ENCODE measurements at places on chromosomes 6 and 20.
A peak's percentile ranks its signal among the peaks of the same experiment; 100 is the strongest.

DNA sequence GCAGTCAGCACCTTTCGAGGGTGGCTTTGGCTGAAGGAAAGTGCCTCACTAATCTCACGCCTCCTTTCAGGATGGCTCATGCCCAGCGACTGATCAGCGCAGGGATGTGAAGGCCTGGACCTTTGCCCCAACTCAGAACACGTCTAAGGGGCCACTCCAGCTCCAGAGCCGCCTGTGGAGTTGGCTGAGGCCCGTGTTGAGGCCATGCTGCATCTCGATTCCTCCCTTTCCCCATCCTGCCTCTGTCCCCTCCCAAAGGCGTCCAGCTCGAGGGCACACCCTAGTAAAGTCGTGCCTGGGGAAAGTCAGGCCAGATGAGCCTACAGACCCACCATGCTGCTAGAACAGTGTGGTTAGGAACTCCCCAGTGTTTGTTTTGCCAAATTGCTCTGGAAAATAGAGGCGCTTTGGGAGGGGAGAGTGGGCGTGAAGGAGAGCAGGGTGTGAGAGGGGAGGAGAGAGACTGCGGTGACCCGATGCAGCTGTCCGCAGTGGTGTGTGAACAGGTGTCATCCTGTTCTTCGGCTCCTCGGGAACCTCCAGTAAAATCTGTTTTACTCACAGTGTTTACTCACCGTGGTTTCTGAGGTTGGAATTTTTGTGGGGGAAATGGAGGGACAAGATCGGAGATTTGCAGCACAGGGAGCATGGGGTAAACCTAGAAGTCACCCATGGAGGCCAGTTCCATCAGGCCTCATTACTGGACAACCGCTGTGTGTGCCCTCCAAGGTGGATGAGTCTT is 85.0 kb upstream of the PMEPA1 start:
- no peak for DNase-seq

DNA sequence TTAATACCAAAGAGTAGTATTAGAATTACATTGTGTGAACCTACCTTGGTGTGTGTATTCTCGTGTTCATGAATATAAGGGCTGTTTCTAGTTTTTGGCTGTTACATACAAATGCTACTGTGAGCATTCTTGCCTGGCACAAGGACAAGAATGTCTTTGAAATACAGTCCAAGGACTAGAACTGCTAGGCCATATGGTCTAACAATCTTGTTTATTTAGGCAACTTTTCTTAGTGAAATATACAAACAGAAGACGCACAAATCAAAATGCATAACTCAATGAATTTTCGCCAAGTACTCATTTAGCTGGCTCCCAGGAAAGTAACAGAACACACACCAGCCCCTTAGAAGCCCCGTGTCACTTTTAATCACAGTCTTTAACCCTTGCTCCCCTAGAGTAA is 28.5 kb downstream of the KDM1B start:
- no peak for DNase-seq

DNA sequence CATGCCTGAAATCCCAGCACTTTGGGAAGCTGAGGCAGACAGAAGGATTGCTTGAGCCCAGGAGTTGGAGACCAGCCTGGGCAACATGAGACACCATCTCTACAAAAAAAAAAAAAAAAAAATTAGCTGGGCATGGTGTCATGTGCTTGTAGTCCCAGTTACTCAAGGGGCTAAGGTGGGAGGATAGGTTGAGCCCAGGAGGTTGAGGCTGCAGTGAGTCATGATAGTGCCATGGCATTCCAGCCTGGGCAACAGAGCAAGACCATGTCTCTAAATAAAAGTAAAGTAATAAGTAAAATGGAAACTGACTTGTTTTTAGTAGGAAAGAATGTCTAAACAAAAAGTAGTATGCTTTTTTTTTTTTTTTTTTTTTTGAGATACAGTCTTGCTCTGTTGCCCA is 240.7 kb downstream of the ARID1B start:
- no peak for DNase-seq

DNA sequence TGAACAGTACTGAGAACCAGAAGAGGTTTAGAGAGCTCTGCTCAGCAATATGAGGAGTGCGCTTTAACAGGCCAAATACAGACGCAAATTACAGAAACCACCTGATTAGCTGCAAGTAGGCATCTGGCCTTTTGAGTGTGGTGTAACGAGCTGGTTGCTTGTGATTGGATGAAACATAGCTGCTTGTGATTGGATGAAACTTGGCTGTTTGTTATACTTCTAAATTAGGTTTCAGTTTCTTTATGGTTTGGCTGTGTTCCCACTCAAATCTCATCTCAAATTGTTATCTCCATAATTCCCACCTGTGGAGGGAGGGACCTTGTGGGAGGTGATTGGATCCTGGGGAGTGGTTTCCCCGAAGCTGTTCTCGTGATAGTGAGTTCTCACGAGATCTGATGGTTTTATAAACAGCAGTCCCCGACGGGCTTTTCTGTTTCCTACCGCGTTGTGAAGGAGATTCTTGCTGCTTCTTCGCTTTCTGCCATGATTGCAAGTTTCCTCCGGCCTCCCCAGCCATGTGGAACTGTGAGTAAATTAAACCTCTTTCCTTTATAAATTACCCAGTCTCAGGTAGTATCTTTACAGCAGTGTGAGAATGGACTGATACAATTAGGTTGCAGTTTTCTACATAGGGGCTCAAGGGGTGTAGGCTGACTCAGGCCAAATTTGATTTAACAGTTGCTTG is 655.9 kb upstream of the MAN1A1 start:
- DNase-seq = no peak

- DNase-seq = no peak
Measured at GRCh38 chr6:119171088-119171841, 92.8 kb upstream of the FAM184A start.

DNA sequence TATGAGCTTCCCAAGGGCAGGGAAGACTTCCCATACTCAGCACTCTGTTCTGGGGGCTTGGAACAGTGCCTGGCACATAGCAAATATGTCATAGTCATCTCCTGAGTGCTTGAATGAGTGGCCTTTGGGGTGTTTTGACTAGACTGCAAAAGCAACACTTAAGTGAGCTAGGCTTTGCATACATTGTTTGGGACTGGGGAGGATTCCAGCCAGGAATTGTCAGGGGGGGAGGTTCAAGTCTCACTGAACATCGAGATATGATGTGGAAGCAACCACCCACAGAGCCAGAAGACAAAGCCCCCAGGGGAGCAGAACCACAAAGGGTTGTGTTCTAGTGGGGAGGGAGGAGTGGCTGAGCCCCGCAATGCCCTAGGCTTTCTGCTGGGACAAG is 98.4 kb downstream of the SYCP2 start:
- no peak for DNase-seq

DNA sequence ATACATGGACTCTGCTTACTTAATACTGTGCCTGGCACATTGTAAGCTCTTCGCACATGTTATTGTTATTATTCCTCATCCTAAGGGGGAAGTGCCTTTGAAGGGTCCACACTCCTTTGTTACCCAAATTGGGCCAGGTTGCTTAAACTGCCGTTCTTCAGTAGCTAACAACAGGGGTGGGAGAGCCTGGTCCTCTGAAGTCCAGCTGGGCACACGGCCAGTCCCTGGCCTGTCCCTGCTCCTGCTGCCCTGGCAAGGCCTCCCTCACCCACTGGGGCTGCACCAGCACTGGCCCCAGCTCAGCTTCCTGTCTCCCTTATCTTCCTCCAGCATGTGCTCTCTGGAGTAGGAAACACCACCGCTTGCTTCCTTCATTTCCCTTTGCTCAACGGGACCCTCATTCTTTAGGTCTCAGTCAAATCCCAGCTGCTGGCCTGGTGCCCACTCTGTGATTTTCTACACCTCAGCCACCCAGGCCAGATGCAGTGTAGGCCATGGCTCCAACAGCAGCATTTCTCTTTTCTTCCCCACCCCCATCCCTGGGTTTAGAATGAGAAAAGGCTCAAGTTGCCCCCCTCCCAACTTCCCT is 5.5 kb upstream of the PROCR start:
- no peak for DNase-seq

DNA sequence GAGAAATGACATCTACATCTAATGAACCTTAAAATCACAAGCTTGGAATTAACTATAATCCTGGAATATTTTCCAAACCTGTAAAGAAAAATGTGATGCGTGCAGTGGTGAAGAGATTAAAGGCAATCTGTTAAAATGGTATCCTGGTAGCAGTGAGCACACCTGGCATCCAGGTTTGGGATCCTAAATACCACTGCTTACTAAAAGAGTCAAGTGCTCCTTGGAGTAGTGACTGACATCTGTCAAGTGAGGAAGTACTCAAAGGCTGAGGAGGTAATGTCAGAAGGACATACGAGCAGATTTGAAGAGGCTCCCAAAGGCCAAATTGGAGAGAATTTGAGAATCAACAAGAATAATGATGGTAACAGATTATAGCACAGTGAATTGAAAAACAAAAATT is 32.8 kb downstream of the PCMT1 start:
- no peak for DNase-seq

GRCh38 chr6:114714836-114715507 is 372.1 kb upstream of the HS3ST5 start:
- DNase-seq = no peak

DNA sequence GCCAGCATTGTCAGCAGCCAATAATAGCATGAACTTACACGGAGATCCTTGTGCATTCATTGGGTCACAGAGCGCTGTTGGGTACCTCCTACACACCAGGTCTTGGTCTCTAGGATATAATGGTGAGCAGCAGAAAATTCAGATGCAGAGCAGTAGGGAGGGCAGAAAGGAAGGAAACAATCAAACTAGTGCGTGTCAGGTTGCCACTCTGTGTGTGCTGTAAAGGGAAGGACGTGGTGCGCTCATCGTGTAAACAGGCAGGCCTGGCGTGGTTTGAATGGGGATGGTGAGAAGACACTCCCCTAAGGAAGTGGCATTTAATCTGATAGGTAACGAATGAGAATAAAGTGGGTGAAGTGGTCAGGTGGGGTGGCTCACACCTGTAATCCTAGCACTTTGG is 336.4 kb downstream of the CDH26 start:
- DNase-seq = no peak

- DNase-seq = peak; percentile 84
Measured at GRCh38 chr20:63537525-63538203, 488 bp upstream of the PTK6 start.

- DNase-seq = no peak
Measured at GRCh38 chr6:160227038-160227768, 31.4 kb downstream of the SLC22A2 start.

DNA sequence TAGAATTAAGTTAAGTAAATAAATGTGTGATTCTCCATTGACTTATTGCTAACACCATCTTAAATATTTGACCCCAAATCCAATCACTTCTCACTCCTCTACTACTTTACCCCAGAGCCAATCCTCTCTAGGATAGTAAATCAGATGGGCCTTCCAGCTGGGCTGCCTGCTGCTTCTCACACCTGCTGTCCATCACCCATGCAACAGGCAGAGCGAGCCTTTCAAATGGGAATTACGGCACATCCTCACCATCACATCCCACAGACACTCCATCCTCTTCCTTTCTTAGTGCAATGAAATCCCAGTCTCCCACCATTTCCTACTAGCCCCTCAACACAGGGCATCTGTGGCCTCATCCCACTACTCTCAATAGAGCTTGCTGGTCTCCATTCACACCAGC is 34.0 kb downstream of the HLA-F start:
- DNase-seq = no peak

DNA sequence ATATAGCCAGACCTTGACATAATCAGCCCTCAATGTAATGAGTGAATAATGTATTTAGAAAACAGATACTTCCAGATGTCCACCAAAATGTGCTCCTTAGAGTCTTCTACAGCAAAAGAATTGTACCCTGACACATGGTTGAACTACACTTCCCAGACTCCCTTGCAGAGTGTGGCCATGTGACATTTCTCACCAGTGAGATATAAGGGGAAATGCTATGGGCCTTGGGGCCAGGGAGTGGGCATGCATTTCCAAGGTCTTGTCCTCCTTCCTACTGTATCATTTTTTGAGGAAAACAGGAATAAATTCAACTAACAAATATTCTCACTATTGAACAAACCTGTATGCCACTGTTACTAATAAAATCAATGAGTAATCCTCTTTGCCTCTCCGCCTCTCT is 211.4 kb upstream of the SMLR1 start:
- no peak for DNase-seq

DNA sequence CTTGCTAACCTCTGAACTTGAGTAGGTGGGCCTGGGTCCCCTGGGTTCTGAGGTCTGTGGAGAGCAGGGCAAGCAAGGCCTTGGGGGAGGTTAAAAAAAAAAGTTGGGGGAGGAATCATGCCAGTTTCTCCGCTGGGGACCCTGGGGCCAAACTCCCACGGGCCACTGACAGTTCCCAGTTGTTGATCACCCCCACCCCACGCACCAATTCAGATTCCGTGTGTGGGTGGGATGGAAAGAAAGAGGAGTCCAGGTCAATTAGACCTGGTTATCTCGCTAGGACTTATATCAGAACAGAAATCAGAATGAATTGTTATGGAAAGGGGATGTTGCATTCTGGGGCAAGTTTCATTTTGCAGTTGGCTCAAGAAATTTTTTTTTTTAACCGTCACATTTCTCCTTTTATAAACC is 46.7 kb upstream of the SUPT3H start:
- DNase-seq = no peak

- no peak for DNase-seq
Measured at GRCh38 chr6:124356276-124356810, 552.7 kb downstream of the NKAIN2 start.

DNA sequence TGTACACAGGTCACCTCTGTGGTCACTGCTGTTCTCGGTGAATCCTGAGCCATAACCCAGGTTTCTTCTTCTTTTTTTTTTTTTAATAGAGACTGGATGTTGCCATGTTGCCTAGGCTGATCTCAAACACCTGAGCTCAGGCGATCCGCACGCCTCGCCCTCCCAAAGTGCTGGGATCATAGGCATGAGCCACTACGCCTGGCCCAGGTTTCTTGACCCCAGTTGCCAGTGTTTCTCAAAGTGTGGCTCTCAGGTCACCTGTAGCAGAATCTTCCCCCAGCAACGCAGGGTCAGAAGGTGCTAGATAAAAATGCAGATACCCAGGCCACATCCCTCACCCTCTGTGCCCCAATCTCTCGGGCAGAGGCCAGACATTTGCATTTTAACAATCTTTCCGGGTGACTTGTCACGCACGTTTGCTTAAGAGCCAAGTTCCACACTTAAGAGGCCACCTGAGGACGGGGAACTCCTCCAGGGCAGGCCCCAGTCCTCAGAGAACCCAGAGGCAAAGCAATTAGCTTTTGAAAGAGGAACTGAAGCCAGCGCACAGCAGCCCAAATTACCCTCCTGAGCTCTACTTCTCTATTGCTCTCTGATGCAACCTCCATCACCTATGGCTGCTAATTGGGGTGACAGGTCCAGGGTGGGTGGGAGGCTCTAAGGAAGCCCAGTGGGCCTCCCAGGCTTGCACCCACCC is 81.8 kb downstream of the NFATC2 start:
- DNase-seq = no peak

- no peak for DNase-seq
Measured at GRCh38 chr6:127550403-127550802, 26.6 kb upstream of the C6orf58 start.

GRCh38 chr6:29153083-29153482 is 17.6 kb upstream of the OR2J2 start:
- no peak for DNase-seq

DNA sequence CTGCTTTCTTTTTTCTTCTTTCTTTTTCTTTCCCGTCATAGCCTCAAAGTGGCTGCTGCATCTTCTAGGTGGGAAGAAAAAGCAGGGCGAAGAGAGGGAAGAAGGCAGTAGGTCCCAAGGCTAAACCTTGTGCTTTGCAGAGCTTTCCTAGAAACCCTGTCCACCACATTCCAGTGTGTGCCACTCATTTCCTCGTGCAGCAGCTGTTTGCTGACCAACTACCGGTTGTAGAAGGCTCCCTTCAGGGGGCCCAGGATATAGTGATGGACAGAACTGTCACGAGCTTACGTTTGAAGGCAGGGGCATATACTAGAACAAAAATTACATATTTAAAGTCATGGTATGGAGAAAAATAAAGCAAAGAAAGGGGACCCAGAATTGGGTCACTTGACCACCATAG is 103.0 kb downstream of the SASH1 start:
- no peak for DNase-seq

Data from activated CD8-positive, alpha-beta memory T cell treated with anti-CD3 and anti-CD28 coated beads for 4 hours (primary cell).